Brain (organoid and tissue), 16 donors: ENCODE measurements at places on chromosomes 7 and 10.

DNA sequence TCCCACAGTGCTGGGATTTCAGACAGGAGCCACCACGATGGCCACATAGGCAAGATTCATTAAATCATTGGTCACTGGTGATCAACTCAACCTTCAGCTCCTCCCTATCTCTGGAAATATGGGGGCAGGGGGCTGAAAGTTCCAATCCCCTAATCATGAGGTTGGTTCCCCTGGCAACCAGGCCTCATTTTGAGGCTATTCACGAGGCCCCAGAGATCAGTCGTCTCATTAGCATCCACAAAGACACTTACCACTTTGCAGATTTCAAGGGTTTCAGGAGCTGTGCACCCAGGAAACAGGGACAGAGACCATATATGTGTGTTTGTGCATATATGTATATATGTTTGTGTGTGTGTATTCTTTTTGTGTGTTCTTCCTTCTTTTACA is 7.7 kb upstream of the GUSB start:
- peak; percentile 11 for DNase-seq

DNA sequence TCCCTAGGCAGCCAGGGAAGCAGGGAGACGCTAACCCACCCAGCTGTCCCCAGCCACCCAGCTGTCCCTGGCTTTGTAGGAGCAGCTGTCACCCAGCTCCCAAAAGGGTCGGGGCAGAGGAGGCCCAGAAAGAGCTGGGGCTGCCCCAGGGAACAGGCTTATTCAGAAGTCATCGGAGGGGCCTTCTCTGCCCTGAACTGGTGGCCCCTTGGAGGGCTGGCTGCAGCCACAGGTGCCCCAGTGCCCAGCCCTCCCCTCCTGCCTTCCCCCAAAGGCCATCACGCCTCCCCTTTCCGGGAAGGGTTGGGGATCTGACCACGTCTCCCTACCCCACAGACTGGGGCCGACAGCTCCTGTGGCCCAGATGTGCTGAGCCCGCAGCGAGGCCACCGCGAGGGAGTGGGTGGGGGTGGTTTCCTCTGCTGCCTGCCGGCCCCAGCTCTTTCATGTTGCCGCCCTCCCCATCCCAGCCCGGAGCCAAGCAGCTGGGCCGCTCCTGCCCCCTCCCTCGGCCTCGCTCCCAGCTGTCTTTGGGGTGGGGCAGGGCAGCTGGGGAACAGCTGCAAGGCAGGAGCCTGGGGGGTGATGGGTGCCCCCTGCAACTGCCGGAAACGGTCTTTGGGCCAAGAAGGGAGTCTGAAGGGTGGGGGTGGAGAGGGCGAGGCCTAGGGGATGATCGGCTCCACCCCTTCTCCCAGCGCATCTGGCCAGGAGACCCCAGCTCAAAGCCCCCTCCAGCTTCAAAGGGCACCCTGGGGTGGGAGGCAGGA is 16.8 kb downstream of the TRIM8 start:
- DNase-seq = no peak

DNA sequence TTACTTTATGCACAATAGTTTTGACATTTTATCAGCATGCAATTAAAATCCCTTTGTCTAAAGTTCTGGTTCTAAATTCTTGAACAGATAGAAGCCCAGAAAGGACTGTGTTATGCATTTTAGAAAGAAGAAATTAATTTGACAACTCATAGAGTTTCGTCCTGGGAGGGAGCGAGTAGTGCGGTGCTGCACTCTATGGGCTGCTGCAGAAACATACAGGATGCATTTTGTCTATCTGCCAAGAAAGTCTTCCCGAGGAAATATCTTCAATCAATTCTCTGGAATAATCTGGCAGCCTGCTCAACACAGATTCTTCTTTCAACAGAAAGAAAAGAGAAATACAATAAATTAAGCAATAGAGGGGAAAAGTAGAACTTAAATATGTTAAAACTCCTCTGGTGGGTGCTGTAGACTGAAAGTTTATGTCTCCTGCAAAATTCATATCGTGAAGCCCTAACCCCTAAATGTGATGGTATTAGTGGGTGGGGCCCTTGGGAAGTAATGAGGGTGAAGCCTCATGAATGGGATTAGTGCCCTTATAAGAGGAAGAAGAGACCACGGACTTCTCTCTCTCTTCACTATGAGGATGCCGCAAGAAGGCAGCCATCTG is 39.0 kb upstream of the IFRD1 start:
- peak; percentile 61 for DNase-seq

GRCh38 chr7:122304996-122305421 is 459 bp upstream of the FEZF1 start:
- peak; percentile 48 for DNase-seq

DNA sequence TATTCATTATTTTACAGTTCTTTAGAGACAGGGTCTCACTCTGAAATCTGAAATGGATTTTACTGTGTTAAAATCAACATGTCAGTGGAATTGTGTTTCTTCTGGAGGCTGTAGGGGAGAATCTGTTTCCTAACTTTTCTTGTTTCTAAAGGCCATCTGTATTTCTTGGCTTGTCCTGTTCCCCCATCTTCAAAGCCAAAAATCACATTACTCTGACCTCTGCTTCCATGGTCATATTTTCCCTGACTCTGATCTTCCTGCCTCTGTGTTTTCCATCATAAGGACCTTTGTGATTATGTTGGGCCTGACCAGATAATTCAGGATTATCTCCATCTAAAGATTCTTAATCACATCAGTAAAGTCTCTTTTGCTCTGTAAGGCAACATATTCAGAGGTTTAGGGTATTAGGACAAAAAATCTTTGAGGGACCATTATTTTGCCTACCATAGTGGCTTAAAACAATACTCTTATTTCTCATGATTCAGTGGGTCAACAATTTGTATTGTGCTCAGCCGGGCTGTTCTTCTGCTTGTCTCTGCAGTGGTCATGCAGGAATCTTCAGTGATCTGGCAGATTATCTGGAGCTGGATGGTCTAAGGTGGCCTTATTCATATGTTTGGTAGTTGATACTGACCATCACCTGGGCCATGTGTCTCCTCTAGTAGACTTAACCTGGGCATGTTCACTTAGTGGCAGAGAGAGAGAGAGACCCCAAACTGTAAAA is 5.7 kb downstream of the ANLN start:
- DNase-seq = no peak

DNA sequence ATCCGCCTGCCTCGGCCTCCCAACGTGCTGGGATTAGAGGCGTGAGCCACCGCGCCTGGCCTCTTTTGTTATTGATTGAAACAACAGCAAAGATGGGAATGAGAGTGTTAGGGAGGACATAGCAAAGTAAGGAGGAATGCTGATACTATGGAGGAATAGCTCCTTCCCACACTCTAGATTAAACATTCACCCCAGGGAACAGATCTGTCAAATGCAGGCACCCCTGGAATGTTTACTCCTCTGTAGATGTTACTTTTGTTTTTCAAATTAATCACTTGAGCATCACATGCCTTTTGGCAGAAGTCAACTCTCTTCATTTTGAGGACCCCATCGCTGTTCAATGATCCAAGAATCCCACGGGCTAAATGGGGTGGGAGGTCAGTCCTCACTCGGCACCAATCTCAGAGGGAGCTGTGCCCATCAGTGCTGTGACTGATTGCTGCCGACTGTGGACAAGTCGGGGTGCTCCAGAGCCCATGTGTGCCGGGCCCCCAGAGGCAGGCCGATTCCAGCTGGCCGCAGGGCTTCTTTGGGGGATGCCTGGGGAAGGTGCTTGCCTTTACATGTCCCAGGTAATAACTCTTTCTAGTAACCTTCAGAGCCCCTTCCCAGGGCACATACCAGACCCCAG is 10.2 kb upstream of the COBL start:
- DNase-seq = no peak

- no peak for DNase-seq
These were observed at the start of gene C10orf95 for GRCh38 chr10:102451105-102451969. TSS of gene C10orf95 (minus strand) at chr10:102451543. CDS start at chr10:102451093, 450 bp downstream.

GRCh38 chr7:149304006-149304405 is 42.0 kb downstream of the ZNF783 start:
- no peak for DNase-seq
